GM04503 (cell line): ENCODE measurements at places on chromosomes 2 and 18.

DNA sequence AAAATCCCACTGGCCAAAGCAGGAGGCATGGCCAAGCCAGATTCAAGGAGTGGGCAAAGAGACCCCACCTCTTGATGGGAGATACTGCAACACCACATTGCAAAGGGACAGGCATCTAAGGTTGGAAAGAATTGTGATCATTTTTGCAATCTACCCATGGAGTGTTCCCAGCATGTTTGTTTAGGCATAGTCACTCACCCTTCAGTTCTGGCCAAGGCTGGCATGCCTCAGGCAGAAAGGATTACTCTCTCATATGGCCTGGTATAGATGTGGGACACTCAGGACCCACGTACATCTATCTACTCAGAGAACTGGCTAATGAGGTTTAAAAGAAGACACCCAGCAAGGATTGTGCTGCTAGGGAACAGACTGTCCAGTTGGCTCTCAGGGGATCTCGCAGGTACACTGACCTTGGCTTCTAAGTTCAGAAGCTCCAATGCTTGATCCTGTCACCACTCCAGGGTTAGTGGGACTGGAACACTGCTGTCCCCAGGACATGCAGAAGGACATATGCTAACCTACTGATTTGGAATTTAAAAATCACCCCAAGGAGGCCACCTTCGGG is 183.7 kb downstream of the KLHL29 start:
- DNase-seq: no peak

GRCh38 chr2:72988041-72988440 is 70.7 kb downstream of the EMX1 start:
- no peak for DNase-seq

DNA sequence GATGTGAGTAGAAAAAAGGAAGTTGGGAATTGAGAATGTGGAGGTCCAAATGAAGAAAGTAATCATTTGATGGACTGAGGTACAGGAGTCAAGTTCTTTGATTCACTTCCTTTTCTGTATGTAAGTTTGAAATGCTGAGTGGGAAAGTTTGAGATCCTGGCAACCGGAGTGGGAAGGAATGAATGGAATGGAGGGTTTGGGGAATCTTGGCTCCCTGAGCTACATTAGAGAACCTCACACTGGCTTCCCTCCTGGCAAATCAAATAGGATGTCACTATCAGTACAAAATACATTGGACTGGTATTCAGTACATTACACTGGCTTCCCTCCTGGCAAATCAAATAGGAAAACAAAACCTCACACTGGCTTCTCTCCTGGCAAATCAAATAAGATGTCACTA is 9.8 kb upstream of the RNF138 start:
- no peak for DNase-seq

DNA sequence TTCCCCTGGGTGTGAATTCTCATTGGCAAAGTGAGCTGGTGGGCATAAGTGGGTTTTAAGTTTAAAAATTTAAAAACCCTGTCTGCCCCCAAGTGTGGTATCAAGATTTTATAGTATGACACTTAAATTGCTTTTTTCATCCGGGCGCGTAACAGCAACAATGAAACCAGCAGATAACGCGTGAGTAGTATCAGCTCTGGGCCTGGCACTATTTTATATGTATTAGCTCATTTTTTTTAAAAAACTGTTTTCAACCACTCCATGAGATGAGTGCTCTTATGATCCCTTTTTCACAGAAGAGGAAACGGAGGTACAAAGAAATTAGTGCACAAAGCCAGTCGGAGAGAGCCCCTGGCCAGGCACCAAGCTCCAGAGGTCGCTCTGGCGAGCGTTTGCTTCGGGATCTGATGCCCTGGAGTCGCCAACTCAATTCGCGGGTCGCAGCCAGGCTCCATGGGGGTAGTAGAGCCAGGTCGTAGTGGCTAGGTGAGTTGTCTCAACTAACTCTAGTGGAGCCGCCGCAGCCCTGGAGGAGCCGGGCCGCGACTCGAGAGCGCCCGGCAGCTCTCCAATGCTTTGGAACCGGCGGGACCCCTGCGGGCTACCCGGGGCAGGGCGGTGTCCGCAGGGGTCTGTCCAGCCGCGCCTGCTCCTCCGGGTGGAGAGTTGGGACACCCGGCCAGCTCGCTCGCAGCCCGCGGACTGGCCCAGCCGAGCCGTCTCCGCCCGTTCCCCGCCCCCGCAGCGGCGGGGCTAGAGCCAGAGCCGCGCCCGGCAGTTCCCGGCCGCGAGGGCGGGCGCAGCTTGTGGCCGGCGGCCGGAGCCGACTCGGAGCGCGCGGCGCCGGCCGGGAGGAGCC is at the start of gene IL1R1:
IL1R1 (plus strand) TSS at position 777 of the 859 bp plus-strand sequence. CDS start 14,979 bp downstream, outside the sequence.
- DNase-seq: no peak

GRCh38 chr2:11552260-11552638 is 18.4 kb downstream of the GREB1 start:
- no peak for DNase-seq

- peak; percentile 32 for DNase-seq
These were observed 29.6 kb upstream of the IL37 start for GRCh38 chr2:112881217-112881985.

- DNase-seq: no peak
These were observed 514.8 kb upstream of the MYT1L start for GRCh38 chr2:2845806-2846315.

- no peak for DNase-seq
These were observed 3.2 kb downstream of the SMAD7 start for GRCh38 chr18:48947560-48947959.

GRCh38 chr18:44536046-44536445 is 144.6 kb upstream of the SETBP1 start:
- DNase-seq: peak; percentile 56

- no peak for DNase-seq
These were observed 15.0 kb upstream of the OTOF start for GRCh38 chr2:26492749-26493515.

DNA sequence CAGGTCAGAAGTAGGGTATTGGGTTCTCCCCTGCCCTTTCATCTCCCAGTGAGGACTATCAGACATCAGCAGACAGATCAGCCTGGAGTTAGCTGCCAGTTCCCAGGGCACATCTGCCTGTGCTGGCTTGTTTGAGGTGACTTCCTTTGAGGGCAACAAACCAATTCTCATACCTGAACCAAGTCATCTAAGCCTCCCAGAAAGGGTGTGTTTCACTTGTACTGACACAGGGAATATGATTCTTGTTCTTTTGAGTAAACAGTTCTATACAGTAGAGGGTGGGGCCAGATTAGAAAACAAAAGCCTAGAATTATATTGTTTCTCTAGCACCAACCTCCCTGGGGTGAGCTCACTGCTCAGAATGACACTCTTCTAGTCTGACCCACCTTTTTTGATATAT is 591.9 kb downstream of the SLC4A3 start:
- no peak for DNase-seq

GRCh38 chr18:48002933-48003365 is 72.5 kb upstream of the SMAD2 start:
- no peak for DNase-seq

- no peak for DNase-seq
These were observed 19.7 kb downstream of the ATP6V1C2 start for GRCh38 chr2:10741139-10741538.

- DNase-seq: peak; percentile 98
These were observed 133.2 kb downstream of the ZNF532 start for GRCh38 chr18:58997811-58998337.

GRCh38 chr2:132632000-132632649 is 37.9 kb downstream of the LYPD1 start:
- peak; percentile 38 for DNase-seq

- DNase-seq: no peak
These were observed 354.9 kb downstream of the TNS1 start for GRCh38 chr2:217647925-217648324.

DNA sequence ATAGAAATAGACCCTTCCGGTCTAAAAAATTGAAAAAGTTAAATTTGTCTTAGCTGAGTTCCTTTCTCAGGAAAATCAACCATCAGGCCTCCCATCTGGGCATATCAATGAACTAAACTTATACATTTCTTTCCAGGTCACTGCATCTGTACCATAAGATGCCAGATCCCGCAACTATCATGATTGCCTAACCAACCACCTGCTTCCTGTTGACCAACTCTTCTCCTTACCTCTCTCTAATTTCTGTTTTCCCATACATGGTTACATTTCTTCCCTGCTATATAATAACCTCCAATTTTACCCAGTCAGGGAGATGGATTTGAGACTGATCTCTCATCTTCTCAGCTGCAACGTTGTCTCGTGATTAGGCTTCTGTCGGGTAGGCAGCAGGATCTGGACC is 228.7 kb downstream of the FSIP2 start:
- DNase-seq: no peak

- no peak for DNase-seq
These were observed 506.9 kb upstream of the KLHL29 start for GRCh38 chr2:22878121-22878520.

DNA sequence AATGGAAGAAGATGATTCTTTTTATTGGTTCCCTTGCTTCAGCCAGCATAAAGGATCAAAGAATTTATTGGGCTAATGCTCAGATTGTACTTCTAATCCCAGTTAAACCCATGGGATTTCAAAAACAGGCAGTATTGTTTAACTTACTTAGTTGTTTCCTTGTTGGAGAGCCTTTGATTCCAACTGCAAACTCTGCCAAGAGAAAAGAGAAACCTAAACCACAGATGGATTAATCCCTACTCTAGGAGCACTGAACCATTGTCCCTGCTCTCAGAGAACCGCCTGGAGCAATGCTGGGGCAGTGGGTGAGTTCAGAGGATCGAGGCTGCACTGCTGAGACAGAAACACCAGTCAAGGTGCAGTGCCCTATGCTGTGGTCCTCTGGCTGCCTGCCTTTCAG is 44.9 kb upstream of the SIGLEC15 start:
- DNase-seq: no peak

GRCh38 chr18:3265564-3266033 is 3.7 kb downstream of the MYL12B start:
- no peak for DNase-seq

DNA sequence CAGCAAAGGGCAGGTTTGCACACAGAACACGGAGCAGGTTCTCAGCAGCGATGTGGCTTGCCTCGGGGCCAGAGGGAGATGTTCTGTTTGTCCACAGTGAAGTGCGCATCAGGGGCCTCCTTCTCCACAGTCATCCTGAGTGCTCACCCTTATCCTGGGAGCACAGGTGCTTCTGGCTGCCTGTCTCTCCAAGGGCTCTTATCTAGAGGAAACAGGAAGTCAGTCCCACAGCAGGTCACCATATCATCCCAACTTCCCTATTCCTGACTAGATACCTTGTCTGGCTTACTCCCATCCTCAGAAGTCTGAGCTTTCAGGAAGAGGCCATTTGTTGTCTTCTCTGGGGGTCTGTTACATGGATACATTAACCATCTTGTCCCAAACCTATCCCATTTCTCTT is at the start of gene CD207:
CD207 (minus strand) TSS at position 174 of the 400 bp plus-strand sequence; CDS start at position 134, 40 bp downstream.
- DNase-seq: no peak
